ENCODE measurements at places on chromosomes 7 and 10. TPM values are rescaled to one million over a fixed set of nuclear protein-coding genes. Genes with fewer than 3 reads are reported as not detected.

Gene INSYN2A
- polyA plus RNA-seq: 1.8 TPM

Gene TMEM243
- 75.9 TPM for polyA plus RNA-seq

DNA sequence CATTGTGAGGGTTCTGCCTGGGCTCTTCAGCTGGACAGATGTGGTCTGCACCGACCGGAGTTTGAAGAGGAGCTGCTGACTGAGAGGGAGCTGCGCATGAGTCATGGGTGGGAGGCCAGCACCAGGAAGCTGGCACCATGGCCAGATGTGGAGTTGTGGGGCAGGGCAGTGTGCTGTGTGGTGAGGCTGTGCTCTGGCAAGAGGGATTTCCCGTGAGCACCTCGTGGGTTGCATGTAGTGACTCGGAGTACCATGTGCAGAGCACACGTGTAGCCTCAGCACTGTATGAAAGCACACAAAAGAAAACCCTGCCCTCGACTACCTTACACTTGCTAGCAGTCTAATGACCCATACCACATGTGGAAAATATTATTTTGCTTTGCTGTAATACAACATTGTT lies 103.4 kb downstream of the WNT2 start:
- DNase-seq: no peak

DNA sequence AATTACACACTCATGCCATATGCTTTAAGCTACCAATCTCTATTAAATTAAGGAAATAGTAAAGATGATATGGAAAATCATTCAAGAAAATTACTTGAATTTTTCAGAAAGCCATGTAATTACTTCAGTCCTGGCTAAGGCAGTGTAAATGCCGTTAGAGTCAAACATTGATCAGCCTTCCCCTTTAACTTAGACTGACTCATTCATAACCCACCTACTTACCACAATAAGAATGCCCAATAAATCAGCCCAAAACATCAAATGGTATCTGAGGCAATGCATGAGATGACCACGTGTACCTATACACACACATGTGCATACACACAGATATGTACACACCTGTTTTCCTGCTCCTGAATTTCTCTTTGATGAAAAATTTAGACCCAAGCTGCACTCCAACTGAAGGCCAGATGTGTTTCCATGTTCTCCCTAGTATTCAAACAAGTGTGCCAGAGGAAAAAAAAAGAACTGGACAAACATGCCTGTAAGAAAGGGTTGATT lies 30.2 kb upstream of the PDE1C start:
- DNase-seq: no peak

Gene CDHR3
- polyA plus RNA-seq: 35.5 TPM

Gene EGR2
- polyA plus RNA-seq: 2.2 TPM

DNA sequence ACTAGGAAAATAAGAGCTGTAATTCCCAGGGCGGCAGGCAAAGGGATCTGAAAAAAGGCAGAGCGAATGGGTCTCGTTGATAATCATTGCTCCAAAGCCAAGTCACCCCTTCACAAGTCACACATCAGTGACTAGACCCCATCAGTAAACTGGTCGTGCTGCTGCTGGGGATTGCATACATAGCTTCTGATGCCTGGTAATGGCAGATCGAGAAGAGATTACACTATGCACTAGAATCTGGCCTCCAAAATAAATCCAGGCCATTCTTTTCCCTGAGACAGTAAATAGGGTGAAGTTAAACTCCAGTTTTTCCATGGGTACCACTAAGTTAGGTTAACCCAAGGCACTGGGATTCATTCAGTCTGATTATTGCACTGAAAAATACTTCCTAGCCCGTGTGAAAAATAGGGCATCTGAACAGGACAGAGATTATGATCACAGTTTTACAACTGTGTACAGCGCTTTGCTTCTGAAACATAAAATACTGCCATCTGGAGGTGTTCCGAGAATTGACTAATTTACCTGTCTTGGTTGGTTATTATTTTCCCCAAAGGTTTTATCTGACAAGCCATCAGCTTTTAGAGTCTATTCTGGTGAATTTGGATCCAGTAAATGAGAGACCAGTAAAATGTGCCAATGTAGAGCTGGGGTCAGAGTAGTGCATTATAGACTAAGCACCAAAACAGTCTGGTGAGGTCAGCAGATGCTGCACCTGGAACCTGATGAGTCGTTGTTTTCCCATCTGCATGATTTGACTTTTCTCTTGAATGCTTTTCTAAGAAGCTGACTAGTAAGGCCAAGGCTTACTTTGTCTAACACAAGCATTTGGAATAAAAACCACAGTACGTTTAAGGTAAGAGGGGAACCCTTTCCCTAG lies 82.9 kb upstream of the AFAP1L2 start:
- no peak for DNase-seq

DNA sequence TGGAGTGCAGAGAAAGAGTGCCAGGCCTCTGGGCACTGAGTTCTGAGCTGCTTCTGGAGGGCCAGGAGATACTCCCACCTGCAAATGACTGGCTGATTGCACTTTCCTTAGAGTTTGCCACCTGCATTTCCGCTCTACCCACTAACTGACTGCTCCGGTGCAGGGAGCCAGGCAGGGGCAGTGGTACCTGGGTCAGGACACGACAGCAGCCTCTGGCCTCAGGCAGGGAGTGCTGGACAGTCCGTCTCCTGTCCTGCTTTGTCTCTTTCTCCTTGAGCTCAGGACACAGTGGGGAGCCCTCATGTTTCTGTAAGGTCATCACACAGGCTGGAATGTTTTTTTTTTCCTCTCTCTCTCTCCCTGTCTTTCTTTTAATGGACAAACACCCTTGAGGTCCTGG lies 252.0 kb downstream of the DPP6 start:
- DNase-seq: no peak

GRCh38 chr7:148909568-148909967 lies 25.5 kb upstream of the EZH2 start:
- no peak for DNase-seq

DNA sequence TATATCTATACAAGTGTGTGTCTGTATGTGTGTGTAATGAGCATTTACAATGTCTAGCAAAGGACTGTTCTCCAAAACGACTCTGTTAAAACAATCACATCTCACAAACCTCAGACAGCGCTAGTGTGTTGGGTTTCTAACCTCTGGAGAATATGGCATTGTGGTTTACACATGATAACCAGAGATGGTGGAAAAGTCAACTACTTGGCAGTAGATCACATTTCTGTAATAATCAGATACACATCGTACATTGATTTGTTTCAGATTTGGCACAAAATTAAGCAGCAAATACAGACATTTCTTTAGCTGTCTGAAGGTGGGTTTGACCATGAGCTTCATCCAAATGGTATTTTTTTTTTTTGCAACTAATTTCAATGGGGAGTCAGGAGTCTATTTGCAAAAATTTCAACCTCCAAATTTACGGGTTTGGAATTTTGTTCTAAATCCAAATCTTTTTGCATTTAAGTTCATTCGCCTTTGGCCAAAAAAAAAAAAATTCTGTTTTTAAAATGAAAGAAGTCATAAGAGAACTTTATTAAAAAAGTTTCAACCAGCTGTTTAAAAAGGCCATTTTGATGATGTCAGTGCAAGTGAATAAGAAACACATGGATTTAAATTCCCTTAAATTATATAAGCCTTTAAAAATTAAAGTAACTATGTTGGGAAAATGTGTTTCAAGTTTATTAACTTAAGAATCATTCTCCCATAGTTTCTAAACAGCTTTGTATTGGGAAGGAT lies 127.8 kb downstream of the TMEM26 start:
- DNase-seq: no peak

Data from right lung (tissue), 10 donors.